Stimulated activated CD4-positive, alpha-beta T cell treated with anti-CD3 and anti-CD28 coated beads, Interleukin-15, amount 100 ng/mL, for 24 hours (primary cell): ENCODE measurements at places on chromosomes 12 and 14.
A peak's percentile ranks its signal among the peaks of the same experiment; 100 is the strongest.

- DNase-seq: no peak
These were observed 146.2 kb downstream of the BCL11B start for GRCh38 chr14:99125616-99126431.

DNA sequence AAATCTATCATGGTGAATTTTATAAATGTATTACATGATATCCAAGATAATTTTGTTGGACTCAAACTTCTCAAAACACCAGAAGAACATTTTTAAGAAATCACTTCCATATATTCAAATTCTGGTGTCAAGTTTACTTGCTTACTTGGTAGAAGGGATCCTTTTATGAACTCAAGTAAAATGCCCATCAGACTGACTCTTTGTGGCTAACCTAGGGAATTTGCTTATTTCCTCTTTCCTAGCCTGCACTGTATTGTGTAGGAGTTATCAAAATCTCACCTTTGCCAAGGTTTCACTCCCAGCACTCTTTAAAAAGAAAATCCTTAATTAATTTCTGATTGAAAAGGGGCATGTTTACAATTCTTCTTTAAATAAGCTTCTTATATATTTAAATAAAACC lies 196.5 kb downstream of the DUSP6 start:
- DNase-seq: no peak

DNA sequence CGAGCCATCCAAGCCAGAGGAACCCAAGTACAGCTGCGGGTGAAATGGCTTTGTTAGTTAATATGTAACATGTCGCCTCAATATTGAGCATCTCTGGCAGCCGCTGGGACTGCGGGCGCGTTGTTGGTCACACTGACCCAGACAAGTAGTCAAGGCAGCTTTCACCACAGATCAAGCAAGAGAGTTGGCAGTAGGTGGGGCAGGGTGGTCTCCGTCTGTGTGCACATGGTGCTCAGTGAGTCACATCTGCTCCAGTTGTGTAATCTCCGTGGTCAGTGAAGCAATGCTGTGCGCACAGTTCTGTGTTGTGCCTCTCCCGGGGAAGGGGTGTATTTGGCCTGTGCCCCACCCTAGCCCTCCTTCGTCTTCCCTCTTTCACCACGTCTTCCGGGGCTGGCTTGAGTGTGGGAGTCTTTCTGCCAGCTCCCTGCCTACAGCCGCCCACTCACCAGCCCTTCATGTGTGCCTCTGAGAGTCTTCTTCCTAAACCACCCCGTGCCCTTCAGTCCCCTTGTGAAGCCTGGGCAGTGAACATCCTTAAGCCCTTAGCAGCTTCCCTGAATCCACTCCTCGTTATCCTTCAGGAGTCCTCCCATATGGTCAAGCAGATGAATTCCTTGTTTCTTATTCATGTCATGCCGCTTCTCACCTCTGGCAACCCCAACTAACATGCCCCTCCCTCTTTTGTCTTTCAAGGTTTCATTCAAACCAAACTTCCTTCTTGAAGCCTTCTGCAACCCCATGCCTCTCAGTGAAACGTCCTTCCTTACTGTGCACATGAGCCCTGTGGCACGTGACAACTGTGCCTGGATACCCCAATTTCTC lies 242.1 kb downstream of the CACNA1C start:
- DNase-seq: no peak

GRCh38 chr12:28742791-28743190 lies 406.3 kb upstream of the FAR2 start:
- no peak for DNase-seq

- DNase-seq: no peak
These were observed 3.7 kb downstream of the TMEM52B start for GRCh38 chr12:10182354-10183049.

- DNase-seq: no peak
These were observed 3.4 kb downstream of the PNP start for GRCh38 chr14:20472536-20473169.

DNA sequence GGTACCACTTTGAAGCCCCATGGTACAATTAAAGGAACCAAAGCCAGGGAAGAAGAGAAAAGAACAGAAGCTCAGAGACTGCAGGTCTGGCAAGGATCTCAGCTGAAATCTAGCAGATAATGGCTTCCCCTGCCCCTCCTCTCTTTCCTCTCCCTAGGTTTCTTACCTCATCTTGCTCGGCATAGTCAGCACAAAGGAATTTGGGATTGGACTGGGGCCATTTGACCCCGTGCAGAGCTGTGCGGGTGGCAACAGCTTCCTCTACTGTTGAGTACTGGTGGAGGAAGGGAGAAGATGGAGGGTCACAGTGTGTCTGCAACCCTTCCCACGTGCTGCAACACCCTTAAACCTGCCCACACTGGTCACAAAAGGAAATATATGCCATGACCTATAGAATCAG lies 4.7 kb upstream of the CDH24 start:
- DNase-seq: no peak

- DNase-seq: no peak
These were observed 2.8 kb upstream of the CCDC196 start for GRCh38 chr14:66483322-66483721.

DNA sequence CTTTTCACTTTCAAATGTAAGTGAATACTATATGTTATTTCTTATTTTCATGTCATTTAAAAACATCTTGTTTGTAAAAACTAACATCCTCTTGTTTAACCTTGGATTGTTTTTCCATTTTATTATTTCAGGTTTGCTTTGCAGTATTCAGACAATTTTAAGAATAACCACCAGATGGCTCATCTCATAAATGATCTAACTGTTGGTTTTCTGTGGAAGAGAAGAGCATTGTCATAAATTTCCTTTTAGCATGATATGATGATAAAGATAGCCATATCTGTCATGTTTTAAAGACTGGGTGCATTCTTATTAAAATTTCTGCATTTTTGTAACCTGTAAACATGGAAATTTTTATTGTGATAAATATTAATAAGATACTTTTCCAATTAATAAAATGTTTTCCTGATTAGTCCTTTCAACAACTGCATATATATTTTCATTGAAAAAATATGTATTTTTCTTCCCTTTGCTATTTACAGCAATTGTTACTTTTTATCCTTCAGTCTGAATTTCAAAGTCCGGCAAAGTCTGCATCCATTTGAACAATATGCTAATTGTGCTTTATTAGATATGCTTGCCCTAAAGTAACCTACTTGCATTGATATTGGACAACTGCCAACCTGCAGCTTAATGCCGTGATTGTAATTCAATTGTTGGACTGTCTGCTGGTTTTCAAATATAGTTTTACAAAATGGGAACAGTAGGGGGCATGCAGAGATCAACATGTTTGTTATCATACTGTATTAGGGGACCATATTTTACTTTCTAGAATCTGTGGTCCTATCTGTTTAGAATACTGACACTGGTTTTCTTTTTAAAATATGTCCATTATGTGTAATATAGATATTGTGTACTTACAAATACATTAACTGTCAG lies 163.4 kb downstream of the GARIN6 start:
- DNase-seq: no peak

- DNase-seq: no peak
These were observed 135.0 kb upstream of the LRIG3 start for GRCh38 chr12:59055204-59055860.

DNA sequence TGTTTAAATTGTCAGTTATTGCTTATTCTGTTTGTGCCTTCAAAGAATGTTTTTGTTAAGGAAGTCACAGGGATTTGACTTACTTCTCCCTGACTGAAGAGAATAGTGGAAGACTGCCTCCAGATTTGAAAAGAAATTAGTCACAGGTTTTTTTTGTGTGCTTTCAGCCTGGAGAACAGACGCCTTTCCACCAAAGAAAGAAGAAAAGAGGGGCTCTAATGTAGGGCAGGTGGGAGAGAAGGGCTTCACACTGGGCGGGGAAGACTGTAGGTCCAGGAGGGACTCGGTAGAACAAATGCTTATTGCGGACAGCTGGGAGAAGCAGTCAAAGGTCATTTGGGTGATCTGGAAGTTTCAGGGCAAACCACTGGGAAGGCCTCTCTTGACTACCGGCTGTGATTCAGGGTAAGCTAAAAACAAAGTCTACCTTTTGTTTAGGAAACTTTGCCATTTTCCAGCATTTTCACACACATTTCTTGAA lies 76.8 kb downstream of the SAMD4A start:
- DNase-seq: no peak

- DNase-seq: no peak
These were observed 104.2 kb upstream of the ABCD2 start for GRCh38 chr12:39723831-39724230.

- DNase-seq: no peak
These were observed 95.2 kb downstream of the EGLN3 start for GRCh38 chr14:33855672-33856071.

DNA sequence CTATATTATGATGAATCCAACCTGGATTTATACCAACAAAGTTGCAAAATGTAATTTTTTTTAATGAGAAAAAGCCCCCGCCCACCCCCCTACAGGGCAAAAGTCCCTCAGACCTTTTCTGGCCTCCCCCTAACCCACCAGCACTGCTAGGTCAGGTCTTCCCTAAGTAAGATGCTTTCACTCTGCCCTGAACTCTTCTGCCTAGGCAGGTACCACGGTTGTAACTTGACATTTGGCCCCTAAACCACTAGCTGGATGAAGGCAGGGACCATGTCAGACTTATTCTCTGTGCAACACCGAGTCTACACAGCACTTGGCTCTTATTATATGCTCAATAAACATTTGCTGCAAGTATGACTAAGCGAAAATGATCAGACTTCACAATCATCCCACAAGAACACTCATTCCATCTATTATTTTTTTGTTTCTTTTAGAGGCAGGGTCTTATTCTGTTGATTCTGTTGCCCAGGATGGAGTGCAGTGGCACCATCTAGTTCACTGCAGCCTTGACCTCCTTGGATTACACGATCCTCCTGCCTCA lies 63.2 kb downstream of the SPRING1 start:
- no peak for DNase-seq

DNA sequence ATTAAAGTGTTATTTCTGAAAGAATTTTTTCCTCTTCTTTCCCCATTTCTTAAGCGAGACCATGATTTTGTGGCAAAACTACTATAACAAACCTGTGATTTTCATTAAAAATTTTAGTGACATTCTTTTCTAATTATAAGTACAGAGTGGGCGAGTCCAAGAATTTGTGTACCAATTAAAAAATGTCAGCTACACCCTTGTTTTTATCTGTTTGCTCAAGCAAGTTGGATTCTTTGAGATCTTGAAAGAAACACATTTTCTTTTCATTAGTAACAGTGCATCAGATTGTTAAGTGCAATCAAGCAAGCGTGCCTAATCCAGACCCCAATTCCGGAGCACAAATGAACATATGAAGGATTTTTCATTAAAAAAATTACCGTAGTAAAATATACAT lies 338.8 kb upstream of the DDHD1 start:
- no peak for DNase-seq

DNA sequence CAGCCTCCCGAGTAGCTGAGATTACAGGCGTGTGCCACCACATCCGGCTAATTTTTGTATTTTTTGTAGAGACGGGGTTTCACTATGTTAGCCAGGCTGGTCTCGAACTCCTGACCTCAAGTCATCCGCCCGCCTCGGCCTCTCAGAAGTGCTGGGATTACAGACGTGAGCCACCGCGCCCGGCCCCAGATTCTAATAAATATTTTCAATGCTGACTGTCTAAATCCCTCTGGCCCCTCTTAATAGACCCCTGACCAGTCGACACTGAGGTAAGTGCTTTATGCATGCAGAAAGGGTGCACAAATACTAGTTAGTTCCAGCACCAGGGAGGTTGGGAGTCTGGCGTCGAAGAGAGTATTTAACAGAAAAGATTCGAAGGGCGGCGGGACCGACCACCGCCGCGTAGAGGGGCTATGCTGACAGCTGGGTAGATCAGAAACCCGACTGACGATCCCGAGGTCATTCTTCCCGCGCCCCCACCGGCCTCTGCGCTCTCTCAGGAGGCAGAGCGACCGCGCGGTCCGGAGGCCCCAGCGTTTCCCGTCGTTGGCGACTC lies 1.1 kb upstream of the SPATS2 start:
- peak; percentile 29 for DNase-seq

DNA sequence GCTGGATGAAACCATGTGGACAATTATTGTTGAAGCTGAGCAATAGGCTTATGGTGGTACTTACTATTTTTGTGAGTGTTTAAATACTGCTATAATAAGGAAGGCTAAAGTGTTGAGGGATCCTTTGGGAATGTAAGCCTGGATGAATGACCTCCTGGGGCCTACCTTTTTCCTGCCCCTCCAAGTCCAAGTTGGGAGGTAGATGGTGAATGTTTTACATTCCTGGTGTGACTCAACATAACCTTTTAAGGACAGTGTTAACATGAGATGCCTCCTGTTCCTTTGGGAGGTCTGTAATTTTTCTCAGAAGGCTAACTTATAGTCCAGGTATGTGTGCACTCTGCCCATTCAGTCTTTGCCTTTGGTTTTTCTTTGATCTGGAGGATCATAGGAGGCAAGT lies 315.9 kb downstream of the NRXN3 start:
- no peak for DNase-seq

DNA sequence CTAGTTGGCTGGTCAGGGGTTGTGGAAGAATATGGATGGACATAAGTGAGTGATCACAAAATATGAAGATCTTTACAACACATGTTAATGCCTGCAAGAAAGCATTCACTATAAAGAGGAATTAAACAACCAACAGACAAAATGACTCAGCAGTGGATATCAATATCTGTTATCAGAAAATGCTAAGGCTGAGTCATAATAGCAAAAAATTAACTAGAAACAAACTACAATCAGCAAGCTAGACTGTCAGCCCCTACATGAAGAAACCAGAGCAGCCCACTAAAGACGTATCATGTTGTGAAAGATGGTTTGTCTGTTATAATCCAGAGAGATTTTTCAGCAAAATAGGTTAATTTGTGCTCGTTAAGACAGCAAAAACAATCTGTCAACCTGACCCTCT lies 472.9 kb downstream of the NELL2 start:
- DNase-seq: no peak

- DNase-seq: no peak
These were observed 381.3 kb downstream of the TMTC2 start for GRCh38 chr12:83067981-83068380.

DNA sequence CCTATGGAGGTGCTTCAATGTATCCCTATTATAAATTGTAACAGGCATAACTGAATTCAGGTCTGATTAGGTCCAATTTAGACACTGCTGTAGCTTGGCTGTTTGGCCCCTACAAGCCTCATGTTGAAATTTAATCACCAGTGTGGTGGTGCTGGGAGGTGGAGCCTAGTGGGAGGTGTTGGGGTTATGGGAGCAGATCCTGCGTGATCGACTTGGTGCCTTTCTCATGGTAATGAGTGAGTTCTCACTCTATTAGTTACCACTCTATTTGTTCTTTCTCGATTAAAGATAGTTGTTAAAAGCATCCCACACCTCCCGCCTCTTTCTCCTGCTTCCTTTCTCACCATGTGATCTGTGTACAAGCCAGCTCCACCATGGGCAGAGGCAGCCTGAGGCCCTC lies 122.1 kb downstream of the FOXA1 start:
- DNase-seq: no peak

DNA sequence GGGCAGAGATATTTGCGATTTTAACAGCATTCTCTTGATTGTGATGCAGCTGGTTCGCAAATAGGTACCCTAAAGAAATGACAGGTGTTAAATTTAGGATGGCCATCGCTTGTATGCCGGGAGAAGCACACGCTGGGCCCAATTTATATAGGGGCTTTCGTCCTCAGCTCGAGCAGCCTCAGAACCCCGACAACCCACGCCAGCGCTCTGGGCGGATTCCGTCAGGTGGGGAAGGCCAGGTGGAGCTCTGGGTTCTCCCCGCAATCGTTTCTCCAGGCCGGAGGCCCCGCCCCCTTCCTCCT lies 271 bp upstream of the PSEN1 start:
- no peak for DNase-seq

- DNase-seq: no peak
These were observed 3.1 kb downstream of the DYNLL1 start for GRCh38 chr12:120498870-120499515.

GRCh38 chr14:95533391-95533821 lies 1.4 kb upstream of the GLRX5 start:
- peak; percentile 41 for DNase-seq

- peak; percentile 25 for DNase-seq
These were observed 218.9 kb downstream of the ITPR2 start for GRCh38 chr12:26614011-26614616.
